Esophagus mucosa (tissue), 1 donor: ENCODE measurements at places on chromosomes 13 and 19. TPM values are rescaled to one million over a fixed set of nuclear protein-coding genes. Genes with fewer than 3 reads are reported as not detected.

DNA sequence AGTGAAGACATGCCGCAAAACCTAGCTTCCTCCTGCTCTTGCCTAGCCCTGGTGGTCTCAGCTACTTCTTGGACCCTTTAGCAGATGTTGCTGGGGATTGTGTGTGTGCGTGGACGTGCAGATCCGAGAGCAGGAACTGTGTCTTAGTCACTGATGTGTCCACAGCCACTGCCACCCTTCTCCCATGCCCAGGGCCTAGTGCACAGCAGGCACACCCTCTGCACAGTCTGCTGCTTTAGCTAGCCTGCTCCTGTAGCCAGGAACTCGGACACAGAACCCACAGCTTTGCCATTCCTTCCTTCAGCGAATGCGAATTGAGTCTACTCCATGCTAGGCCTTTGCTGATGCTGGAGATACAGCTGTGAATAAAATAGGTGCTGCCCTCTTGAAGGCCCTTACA is 2.3 kb downstream of the CLPTM1 start:
- ATAC-seq, result peak; percentile 21

SHD gene
- not detected for total RNA-seq

GRCh38 chr19:6041991-6042481 is 64.1 kb upstream of the RANBP3 start:
- ATAC-seq, result no peak

DNA sequence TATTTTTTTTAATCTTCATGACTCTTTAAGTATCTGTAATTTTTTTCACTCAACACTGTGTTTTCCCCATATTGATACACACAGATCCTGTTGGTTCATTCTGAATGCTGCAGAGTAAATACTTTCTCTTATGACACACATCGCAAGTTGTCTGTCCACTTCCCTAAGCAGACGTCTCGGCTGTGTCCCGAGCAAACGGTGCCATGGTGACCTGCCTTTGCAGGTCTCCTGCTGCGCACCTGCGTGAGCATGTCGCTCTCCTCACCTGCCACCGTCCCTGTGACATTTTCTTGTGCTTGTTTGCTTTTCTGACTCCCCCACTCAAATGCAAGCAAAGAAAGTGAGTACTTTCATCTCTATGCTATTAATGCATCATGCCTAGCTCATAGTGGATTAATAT is 57.8 kb downstream of the CCDC70 start:
- no peak for ATAC-seq

ZNF569 gene
- 1.9 TPM for total RNA-seq

CEACAM4 gene
- total RNA-seq, result 0.24 TPM

SPACA6 gene
- 3.0 TPM for total RNA-seq

DNA sequence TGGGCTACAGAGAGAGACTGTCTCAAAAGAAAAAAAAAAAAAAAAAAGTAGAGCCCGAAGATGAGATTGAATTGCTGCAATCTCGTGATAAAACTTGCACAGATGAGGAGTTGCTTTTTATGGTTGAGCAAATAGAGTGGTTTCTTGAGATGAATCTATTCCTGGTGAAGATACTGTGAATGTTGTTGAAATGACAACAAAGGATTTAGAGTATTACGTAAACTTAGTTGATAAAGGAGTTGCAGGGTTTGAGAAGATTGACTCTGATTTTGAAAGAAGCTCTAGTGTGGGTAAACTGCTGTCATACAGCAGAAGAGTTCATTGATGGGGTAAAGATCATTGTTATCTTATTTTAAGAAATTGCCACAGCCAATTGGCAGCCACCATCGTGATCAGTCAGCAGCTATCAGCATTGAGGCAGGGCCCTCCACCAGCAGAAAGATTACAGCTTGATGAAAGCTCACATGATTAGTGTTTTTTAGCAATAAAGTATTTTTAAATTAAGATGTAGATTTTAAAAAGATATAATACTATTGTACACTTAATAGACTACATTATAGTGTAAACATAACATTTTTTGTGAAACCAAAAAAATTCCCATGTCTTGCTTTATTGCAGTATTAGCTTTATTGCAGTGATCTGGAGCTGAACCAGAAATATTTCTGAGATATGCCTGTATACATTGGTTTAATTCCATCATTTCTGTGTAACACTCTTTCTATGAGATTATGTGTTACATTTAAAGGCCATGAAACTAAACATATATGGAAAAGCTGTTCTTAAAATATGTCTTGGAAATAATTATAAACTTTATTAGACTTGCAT is 43.1 kb downstream of the ZMYM2 start:
- no peak for ATAC-seq

LHFPL6 gene
- 3.3 TPM for total RNA-seq

- no peak for ATAC-seq
These were observed 1.6 kb upstream of the RAP2A start for GRCh38 chr13:97432232-97432916.

GRCh38 chr13:29448174-29448573 is 147.3 kb downstream of the SLC7A1 start:
- ATAC-seq, result no peak

GRCh38 chr13:29830000-29830399 is 20.4 kb downstream of the UBL3 start:
- ATAC-seq, result no peak
